ENCODE measurements at places on chromosomes 3 and 15.

DNA sequence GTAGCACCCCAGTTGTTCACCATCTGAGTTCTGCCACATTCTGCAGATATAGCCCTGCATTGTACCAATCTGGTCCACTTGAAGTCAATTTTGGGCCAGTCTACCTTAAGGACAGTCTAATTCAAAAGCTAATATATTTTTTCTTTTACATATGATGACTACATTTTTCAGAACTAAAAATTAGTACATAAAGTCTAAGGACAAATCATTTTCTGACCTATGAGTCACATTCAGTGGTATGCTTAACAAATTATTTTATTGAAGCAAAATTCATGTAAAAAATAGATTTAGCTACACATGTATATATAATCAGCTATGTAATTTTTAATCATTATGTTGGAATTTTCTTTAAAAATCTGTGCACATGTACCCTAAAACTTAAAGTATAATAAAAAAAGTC, 52.1 kb upstream of the IL12A start:
- DNase-seq: no peak

GRCh38 chr15:49492830-49493229, 69.8 kb downstream of the FGF7 start:
- DNase-seq: peak; percentile 90

DNA sequence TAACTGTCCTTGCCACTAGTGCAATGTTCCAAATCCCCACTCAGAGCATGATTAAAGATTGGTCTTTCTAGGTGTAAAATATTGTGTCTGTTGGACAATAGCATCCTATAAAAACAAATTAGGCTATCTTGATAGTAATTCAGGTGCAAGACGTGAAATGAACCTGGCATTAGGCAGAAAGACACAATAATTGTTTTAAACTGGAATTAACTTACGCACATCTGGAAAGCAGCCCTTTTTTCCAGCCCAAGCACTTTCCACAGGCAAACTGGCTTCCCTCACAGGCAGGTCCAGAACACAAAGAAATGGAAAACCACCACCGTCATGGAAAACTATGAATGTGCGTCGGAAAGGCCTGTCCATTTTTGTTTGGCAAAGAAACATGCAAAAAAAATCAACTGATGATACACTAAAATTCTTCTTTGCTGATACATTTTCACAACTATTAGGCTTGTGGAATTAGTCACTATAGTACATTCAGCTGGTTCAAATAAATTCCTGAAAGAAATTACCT, 474.7 kb upstream of the IL12A start:
- DNase-seq: no peak

- DNase-seq: no peak
These were observed 231.8 kb upstream of the TBL1XR1 start for GRCh38 chr3:177429079-177429478.

- DNase-seq: no peak
These were observed 59.5 kb upstream of the TMEM115 start for GRCh38 chr3:50418850-50419249.

- no peak for DNase-seq
These were observed 142.0 kb upstream of the UBE2E1 start for GRCh38 chr3:23663661-23664186.

- no peak for DNase-seq
These were observed 217.0 kb downstream of the PLOD2 start for GRCh38 chr3:145943952-145944351.

DNA sequence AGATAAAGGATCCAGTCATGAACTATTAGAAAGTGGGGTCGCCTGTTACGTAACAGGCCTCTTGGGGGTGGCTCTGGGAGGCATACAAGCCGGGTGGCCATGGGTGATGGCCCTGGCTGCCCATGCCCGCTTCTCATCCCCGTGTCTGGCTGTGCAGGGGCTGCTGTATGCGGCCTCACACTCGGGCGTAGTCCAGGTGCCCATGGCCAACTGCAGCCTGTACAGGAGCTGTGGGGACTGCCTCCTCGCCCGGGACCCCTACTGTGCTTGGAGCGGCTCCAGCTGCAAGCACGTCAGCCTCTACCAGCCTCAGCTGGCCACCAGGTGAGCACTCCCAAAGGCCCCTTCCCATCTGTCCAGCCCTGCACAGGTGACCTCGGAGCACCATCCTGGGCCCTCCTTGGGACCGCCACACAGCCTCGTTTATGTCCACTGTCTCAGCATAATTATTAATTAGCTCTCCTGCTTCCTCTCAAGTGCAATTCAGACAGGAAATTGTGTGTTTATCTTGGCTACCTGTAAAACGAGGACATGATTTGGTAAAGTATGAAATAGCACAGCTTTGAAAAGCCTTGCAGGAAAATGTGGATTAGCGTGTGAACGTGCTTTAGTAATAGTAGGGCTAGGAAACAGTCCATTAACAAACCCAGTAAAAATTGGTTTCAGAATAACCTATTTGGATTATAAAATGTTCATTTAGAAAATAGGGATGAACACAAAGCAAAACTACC, 8.1 kb downstream of the CIB1 start:
- no peak for DNase-seq

- DNase-seq: no peak
These were observed 126.3 kb upstream of the TMEM108 start for GRCh38 chr3:132911741-132912415.

DNA sequence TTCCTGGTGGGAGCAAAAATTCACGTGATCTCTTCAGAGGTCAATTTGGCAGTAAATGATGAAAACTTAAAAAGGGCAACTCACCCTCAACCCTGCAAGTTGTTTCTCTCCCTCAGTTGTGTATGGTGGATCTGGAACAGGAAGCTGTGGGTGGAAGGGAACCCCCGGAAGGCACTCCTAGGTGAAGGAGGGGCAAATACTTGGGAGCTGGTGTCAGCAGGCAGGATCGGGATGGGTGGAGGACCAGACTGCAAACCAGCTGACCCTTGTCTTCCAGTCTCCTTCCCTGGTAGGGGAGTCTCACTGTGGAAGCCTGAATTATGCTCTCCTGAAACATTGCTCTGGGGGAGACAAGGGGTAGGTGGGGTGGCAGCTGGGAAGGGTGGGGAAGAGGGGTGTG, 33.5 kb downstream of the PRR23E start:
- DNase-seq: peak; percentile 74
